Urothelium cell line (cell line): ENCODE measurements at places on chromosomes 4 and X.

DNA sequence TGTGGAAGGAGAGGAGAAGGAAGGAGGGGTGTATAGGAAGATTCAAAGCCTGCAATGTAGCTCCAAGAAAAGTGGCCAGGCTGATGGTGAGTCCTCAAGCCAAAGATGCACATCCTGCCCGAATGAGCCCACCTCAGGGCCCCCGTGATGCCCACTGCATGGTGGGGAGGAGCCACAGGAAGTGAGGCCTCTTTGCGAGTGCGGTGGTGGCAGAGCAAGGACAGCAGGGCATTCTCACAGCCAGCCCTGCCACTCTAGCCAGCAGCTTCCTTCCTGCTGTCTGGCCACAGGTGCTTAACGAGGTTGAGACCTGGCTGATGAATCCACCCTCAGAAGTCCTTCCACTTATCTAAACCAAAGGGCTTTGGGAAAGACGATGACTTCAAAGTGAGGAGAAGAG lies 55.8 kb downstream of the BCOR start:
- DNase-seq, result no peak

GRCh38 chrX:152900937-152901445 lies 3.1 kb downstream of the ZNF185 start:
- no peak for DNase-seq

DNA sequence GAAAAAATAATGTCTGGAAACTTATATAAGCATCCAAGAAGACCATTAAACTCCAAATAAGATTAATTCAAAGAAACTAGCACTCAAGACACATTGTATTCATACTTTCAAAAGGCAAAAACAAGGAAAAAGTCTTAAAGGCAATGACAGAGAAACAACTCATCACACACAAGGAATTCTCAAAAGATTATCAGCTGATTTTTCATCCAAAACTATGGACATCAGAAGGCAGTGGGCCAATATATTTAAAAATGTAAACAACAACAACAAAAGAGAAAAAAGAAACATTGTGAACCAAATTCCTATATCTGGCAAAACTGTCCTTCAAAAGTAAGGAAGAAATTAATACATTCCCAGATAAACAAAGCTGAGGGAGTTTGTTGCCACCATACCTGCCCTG lies 711.4 kb upstream of the GALNTL6 start:
- no peak for DNase-seq

DNA sequence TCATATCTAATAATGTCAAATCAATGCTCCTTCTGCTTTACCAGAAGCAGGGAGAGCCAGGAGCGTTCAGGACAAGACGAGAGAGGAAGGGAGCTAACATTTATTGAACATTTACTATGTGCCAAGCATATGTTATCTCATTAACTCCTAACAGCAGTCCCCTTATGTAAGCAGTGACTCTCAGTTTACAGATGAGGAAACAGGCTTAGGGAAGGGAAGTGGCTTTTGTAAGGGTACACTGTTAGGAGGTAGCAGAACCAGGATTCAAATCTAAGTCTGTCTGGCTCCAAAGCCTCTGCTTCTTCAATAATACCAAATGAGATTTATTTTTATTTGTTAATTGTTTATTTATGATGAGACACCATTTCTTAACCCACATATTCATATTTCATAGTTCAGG lies 2.6 kb upstream of the STARD8 start:
- DNase-seq, result no peak

GRCh38 chr4:118843237-118843636 lies 7.3 kb upstream of the SEC24D start:
- no peak for DNase-seq

DNA sequence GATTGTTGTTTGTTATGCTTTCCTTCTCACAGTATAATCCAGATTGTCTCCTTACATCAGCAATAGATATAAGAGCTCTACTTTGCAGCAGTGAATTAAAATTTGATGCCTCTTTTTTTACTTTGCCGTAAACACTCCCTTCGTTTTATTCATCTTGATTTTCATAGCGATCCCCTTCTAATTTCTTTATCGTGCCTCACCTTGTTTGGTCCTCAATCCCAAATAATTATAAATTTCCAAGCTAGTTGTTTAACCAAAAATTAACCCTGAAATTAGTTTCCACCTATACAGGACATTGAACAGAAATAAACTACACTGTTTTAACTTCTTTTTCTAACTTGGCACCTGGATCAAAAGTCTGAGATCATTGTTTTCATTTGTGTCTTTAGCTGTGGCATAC lies 35.1 kb upstream of the GRID2 start:
- no peak for DNase-seq

DNA sequence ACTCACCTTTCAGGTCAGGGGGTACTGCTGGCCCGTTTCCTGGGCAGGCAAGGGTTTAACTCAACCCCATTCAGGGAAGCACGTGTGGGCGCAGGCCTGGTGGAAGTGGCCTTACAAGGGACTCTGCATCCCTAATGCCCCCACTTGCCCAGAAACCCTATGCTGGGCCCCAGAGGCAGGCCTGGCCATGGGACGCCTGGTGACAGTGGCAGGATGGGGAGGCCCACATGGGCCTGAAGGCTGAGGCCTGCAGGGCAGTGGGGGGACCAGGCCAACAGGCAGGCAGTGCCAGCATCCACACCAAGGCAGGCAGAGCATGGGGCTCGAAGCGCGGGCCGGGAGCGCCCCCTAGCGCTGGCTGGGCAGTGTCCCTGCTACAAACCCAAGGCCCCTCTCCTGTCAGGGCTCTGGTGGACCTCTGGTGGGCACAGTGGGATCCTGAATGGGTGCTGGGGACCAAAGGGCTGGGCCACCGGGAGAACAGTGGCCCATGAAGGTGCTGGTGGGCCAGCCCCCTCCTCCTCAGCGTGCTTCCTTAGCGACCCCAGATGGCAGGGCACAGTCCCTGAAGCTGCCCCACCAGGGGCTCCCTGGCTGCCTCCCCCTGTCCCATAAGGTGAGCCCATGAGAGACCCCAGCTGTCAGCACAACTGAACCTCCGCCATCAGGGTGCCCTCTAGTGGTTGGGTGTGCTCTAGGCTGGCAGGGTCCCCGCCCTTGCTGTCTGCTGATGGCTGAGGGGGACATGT lies 16.8 kb downstream of the FGFR3 start:
- DNase-seq, result peak; percentile 72

- DNase-seq, result no peak
These were observed 45.6 kb upstream of the GRIA3 start for GRCh38 chrX:123138473-123138872.

- DNase-seq, result no peak
These were observed 277.4 kb upstream of the GRIA3 start for GRCh38 chrX:122906726-122907125.

DNA sequence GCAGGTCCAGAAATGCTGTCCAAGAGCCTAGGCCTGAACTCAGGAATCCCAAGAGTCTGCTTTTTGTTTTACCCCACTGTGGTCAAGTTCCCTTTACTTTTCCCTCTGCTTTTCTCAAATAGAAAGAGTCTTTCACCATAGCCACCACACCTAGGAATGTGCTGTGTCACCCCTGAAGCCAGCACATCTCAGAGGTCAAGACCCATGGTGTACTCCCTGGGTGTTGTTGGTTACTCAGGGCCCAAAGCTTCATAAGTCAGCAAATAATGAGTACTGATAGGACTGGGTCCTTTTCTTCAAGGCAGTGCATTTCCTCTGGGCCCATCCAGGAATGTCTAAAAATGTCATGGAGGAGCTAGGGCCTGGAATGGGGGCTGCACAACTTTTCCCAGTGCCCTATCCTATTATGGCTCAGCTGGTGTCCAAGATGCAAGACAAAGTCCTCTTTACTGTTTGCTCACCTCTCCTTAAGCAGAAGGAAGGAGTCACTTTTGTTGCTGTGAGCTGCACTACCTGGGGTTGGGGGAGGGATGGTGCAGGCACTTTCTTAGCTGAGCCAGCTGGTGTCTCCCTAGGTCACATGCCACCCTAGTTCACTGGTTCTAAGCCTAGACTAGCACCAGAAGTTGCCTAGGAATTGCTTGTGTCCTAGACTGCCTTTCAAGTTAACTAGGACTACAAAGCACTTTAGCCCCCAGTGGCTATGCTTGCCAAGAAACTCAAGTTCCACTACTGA lies 62.4 kb upstream of the RXFP1 start:
- DNase-seq, result no peak

DNA sequence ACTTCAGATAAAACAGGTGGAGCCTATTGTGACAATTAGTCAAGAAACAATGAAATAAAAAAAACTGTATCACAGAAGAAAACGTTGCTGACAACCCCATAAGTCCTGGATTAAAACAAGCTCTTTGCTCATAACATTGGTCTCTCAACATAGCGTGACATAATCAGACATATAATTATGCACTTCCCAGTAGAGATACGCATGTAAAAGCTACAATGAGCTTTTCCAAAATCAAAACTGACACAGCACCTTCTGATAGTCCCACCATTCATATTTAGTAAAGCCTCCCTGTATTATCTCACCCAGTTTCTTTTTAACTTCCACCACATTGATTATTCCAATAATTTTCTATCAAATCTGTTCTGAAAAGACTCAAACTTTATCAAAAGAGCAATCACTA lies 372.1 kb upstream of the SMIM31 start:
- DNase-seq, result no peak

DNA sequence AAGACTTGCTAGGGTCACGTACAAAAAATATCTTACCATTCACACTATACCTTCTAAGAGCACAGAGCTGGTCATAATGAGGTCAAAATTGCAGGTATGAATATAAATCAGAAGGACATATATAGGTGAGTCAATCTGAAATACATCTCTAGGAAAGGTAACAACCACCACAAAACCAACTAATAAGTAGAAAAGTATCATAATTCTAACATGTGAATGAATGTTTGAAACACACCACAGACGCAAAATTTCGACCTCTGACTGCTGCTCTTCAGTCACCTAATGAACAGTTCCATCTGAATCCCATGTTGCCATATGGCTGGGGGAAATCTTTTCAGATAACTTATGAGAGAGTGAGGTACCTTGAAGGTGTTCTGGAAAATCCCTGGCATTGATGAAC lies 22.1 kb downstream of the STAP1 start:
- no peak for DNase-seq

DNA sequence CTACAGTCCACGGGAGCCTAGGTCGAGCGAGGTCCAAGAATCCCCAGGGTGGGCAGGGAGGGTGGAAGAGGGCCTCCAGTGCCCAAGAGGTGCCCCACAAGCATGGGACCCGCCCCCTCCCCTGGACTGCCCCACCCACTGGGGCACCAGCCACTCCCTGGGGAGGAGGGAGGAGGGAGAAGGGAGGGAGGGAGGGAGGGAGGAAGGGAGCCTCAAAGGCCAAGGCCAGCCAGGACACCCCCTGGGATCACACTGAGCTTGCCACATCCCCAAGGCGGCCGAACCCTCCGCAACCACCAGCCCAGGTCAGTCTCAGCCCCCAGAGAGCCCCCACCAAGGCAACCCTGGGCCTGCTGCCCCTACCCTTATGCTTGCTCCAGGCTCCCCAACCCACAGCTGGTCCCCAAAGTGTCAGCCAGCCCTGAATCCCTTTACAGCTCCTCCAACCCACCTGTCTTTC lies at the start of gene GATA1:
Gene GATA1, plus strand, starts transcription at position 250 of the 460 bp plus-strand sequence. CDS start 4,520 bp downstream, outside the sequence.
- DNase-seq, result no peak

- DNase-seq, result no peak
These were observed 34.8 kb downstream of the GC start for GRCh38 chr4:71749008-71749594.

DNA sequence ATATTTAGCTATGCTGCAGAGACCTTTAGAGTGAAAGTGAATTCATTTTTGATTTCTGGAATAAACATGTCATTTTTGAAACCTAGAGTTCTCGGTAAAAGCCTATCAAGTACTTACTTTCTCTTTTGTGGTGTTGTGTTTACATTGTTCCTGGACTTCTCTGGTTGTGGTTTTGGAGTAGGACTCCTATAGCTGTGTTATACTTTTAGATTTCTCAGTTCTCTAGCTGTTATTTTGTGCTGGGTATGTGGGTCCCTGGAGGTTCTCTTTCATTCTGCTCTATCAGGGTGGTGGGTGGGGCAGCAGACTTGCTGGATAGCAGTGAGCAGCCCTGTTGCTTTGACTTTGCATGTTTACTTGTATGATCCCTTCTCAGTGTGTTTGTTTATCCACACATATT lies 25.6 kb upstream of the MSMO1 start:
- DNase-seq, result no peak

GRCh38 chr4:61995717-61996340 lies 795.7 kb downstream of the ADGRL3 start:
- DNase-seq, result no peak

- DNase-seq, result peak; percentile 11
These were observed 691.9 kb downstream of the TECRL start for GRCh38 chr4:63717384-63717783.

DNA sequence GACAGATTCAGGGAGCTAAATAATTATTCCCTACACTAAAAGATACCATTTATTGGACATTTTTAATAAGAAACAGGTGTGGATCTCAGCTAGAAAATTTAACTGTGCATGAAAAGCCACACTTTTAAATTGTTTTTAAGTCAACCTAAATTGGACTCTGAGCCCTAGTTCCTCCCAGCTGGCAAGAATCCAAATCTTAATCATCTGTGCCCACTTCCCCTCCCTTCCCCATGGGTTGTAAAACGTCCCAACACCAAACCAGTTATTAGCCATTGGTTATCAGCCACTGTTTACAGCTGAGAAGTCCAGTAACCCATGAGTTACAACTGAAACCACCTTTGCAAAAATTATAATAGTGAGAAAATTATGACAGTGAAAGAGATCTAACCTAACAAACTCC lies 125.6 kb upstream of the S100G start:
- no peak for DNase-seq

DNA sequence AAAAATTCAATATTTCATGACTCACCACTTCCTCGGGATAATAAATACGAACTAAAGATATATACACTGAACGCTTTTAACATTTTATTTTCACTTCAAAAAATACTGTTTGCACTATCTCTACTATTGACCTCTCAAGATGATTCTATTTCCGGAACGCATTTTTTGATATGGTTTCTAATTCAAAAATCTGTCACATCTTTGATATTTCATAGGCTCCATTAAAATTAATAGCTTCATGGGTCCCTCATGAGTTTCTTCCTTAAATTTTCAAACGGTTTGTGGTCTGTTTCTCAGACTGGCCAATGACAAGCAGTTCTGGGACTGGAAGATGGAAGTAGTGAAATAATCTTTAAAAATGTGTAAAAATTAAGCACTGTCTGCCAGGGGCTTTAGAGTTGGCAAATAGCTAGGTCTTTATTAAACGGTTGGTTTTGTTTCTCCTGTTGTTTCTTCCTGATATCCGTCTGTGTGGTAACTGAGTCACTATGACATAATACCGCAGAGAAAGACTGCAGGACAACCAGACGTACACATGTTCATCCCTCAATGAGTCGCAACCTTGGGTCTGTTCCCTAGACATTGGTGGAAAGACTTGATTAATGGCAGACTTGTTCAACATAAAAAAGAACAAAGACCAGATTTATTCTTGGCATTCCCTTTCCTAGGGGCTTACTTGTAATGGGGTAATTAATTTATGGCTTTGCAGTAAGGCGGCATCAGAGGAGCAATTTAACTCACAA lies 133.8 kb downstream of the PALLD start:
- peak; percentile 70 for DNase-seq

- DNase-seq, result no peak
These were observed 7.7 kb upstream of the ZNF81 start for GRCh38 chrX:47828984-47829383.

- DNase-seq, result no peak
These were observed 36.3 kb downstream of the HTT-AS start for GRCh38 chr4:3037957-3038461.

- DNase-seq, result no peak
These were observed 528.6 kb downstream of the ANKRD50 start for GRCh38 chr4:124183926-124184325.
